Activated CD8-positive, alpha-beta memory T cell treated with anti-CD3 and anti-CD28 coated beads for 4 hours (primary cell): ENCODE measurements at places on chromosomes 2 and 18.
A peak's percentile ranks its signal among the peaks of the same experiment; 100 is the strongest.

DNA sequence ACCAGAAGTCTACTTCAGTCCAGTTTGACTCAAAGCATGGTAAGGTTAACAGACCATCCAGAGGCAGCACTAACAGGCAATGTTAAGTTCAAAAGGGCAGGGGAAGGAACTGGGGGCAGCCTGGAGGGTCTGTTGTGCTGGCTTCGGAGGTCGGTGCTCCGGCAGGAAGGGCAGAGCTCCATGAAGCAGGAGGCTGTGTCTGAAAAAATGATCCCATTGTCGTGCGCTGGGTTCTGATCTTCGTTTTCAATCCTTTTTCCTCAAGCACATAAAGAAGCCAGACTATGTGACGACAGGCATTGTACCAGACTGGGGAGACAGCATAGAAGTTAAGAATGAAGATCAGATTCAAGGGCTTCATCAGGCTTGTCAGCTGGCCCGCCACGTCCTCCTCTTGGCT lies 21.9 kb upstream of the DLX1 start:
- no peak for DNase-seq

- DNase-seq = no peak
Measured at GRCh38 chr2:148913492-148913891, 38.5 kb downstream of the KIF5C start.

- no peak for DNase-seq
Measured at GRCh38 chr2:14524041-14524802, 108.3 kb upstream of the LRATD1 start.

DNA sequence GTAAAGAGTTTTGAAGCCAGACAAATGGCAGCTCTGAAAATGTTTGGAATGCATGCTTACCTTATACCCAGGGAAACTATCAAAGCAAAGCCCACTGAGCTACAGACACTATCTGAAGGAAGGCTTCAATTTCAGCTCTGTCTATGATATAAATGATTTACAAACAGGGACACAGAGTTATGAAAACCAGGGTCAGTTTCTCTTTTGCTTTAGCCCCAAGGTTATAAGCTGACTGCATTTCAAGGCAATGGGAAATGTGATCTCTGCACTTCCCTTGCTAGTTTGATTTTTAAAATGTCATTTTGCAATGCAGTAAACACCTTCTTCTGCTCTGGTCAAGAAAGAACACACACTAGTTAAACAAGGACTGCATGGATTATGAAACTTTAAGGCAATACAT lies 65.2 kb upstream of the CCDC195 start:
- no peak for DNase-seq

DNA sequence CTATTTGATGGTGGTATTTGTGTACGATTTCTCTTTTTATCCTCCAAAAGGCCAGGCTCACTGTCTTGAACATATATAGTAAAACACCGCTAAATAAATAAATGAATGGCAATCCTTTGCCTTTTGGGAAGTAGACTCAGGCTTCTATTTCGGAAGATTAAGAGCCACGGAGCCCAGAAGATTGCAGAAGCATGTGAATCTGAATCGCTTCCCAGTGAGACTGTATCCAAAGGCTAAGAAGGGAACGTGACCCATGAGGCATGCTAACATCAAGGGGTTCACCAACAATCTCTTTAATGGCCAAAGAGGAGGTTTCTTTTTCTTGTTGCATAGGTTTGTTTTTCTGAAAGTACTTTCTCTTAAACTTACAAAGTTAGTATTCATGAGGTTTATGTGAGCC lies 70.0 kb upstream of the DNMT3A start:
- no peak for DNase-seq

DNA sequence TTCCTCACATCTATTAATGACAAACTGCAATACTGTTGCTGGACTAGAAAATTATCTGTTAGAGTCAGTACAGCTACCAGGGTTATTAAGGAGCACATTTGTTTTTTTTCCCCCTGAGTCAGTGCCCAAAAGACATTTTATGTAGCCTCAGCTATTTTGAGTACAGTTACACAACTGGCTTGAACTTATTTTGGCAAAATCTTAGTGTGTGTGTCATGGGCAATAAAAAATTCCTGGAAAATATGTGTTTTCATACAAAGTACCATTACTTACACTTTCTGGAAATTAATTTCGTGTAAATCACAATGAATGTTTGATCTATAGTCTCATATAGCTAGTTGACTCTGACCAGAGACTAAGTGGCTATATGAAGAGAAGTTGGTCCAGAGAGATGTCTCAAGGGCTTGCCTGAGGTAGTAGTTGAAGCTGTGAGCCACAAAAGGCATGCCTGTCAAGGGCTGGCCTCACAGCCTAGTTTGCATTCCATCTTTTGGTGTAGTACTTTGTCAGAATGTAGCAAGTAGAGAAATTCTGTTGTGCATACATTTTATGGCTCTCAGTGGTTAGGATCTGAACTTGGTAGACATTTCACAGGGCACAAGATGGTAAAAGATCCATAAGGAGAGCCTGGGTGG lies 283.4 kb downstream of the MTX2 start:
- DNase-seq = no peak

DNA sequence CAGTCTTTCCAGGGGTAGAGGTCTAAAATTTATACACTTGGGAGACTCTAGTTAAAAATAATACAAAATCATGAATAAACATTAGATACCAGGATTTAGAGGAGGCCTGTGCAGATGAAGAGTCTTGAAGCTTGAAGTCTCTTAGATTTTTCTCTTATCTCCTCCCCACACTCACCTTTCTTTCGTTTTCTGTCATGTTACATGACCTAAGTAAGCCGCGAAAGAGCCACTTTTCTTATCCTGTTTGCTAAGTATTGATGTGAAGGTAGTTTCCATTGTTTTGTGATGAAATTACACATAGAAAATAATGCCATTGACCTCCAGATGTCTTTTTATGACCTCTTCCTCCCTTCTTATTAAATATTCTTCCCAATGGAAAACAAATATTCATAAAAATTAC lies 367.8 kb downstream of the LRRTM1 start:
- DNase-seq = no peak

- DNase-seq = no peak
Measured at GRCh38 chr2:46258937-46259776, 38.0 kb upstream of the EPAS1 start.

DNA sequence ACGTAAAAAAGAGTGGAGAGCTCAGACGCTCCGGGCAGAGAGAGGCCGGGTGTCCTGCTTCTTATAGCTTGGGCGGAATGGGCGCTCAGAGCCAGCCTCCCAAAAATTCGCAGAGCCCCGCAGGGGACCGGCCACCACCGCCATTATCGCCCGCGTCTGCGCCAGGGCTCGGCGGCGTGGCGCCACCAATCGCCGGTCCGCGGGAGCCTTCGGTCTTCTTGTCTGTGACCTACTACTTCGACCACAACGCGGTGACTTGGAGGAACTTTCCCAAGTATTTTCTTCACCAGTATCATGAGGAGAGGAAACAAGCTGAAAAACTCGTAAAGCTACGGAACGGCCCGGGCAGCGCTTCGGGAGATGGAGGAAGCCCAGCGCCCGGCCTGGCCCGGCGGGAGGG lies 1138.1 kb upstream of the CHAC2 start:
- DNase-seq = no peak

DNA sequence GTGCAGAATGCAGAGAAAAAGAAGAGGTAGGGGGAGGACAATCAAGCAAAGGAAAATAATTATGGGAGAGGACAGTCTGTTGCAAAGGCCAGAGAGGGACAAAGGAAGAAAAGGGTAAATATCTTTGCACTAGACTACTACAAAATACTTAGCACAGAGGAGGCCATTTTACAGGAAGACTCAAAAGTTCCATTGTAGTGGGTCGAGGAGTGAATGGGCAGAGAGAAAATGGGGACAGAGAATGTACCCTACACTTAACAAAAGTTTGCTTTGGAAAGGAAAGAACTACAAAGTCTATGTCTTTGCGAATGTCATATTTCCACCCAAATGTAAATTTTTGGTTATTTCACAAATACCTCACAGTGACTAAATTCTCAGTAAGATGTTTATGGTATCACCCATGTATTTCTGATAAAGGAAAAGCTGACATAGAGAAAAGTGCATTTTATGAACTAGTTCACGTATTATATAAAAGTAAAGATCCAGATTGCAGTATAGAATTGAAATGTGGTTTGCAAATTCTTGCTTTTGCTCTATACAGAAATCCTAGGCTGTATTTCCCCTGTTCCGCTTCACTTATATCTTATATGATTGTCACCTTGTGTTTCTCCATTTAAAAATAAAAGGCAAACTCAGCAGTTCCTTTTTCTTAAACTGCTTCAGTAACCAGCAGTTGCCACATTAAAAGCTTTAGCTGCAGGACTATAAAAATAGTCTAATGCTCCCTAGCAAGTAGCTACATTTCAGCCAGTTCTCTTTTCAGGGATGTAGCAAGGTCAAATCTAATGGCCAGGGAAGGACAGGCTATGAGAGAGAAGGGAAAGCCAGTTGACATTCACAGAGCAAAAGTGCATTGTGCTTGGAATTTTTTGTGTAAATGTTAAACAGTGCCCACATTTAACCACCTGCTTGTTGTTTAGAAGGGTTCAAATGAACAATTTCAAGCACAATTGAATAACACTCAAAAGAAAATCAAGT lies 79.7 kb upstream of the CYTIP start:
- DNase-seq = no peak

DNA sequence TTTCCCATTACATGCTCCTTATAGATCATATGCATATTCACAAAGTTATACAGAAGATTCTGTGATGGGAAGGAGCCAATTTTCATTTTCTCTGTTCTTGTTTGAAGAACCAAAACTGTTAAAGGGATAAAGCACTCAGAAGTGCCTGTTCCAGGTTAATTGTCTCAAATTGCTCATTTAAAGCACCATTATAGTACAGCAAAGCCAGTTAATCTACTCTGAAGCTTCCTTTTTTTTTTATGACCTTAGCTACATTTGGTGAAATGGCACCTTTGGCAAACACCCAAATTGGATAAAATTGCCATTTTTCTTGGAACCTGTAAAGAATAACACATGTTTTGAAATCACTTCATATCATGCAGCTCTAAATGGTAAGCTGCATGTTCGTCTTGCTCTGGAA lies 1092.3 kb downstream of the BCL11A start:
- DNase-seq = no peak

- peak; percentile 67 for DNase-seq
Measured at GRCh38 chr2:74833418-74834233, at the start of gene HK2. Gene HK2 (plus strand): TSS chr2:74834127. CDS start chr2:74834581, 454 bp downstream.

GRCh38 chr18:21110713-21111345 lies 784 bp downstream of the ROCK1 start:
- DNase-seq = peak; percentile 30

GRCh38 chr18:50446629-50447028 lies 71.8 kb downstream of the SKA1 start:
- no peak for DNase-seq

- no peak for DNase-seq
Measured at GRCh38 chr2:106073678-106074406, 120.3 kb downstream of the UXS1 start.

GRCh38 chr2:20595439-20596192 lies 55.3 kb downstream of the HS1BP3 start:
- no peak for DNase-seq

DNA sequence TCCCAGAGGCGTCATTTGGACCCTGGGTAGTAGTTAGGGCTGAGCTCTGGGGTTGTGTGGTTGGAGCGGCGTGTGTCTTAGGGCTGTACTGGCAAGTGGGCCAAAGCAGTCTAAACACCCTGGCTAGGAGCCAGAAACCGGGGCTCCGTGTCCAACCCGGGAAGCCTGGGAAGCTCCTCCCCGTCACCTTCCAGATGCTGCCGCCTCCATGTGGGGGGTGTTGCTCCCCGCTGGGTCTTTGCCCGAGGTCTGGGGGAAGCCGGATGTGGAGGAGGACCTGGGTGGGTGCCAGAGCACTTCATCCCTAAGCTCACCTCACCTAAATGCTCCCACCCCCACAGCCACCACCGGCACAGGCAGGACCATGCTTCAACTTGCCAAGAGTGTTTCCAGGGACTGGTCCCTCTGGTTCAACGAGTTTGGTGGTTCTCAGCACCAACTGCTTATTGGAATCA lies 25.4 kb downstream of the TET3 start:
- DNase-seq = no peak

- DNase-seq = no peak
Measured at GRCh38 chr2:236136538-236136937, 31.6 kb downstream of the GBX2 start.

DNA sequence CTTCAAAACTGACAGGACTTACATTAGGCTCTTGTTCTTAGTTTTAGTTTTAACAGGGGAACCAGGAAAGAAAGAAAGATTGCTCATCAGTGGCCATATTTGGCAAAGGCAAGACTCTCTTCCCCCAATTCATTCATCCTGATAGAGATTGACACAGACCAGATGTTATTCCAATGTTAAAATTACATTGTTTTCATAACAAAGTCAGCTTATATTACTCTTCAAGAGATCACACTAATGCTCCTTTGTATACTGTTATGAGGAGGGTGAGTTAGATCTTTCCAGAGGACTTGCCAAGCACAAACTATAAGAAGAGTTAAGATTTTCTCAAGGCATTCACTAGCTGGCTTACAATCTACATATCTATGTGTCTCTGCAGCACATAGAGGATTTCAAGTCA lies 252.1 kb downstream of the SLC8A1 start:
- DNase-seq = no peak

- no peak for DNase-seq
Measured at GRCh38 chr2:61368687-61369665, 101.9 kb downstream of the USP34 start.

DNA sequence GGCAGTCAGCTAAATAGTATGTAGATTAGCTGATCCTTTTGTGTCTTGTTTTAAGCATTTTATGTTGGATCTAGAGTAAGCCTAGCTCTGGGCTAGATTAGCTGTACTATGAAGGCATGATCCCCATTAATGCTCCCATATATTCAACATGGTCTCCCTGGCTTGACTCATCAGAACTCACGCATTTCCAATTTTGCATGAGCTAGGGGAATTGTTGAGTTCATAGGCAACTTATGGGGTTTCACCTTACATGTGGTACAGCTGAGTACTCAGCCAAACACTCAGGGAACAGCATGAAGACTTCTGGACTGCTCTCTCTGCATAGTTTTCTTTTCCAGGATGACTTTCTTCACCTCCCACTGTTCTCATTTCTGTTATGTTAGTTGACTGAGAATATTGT lies 248.2 kb downstream of the TMX3 start:
- no peak for DNase-seq

- no peak for DNase-seq
Measured at GRCh38 chr2:28752631-28753376, 1.2 kb downstream of the PPP1CB start.

- no peak for DNase-seq
Measured at GRCh38 chr2:239582476-239582875, 181.7 kb upstream of the HDAC4 start.

DNA sequence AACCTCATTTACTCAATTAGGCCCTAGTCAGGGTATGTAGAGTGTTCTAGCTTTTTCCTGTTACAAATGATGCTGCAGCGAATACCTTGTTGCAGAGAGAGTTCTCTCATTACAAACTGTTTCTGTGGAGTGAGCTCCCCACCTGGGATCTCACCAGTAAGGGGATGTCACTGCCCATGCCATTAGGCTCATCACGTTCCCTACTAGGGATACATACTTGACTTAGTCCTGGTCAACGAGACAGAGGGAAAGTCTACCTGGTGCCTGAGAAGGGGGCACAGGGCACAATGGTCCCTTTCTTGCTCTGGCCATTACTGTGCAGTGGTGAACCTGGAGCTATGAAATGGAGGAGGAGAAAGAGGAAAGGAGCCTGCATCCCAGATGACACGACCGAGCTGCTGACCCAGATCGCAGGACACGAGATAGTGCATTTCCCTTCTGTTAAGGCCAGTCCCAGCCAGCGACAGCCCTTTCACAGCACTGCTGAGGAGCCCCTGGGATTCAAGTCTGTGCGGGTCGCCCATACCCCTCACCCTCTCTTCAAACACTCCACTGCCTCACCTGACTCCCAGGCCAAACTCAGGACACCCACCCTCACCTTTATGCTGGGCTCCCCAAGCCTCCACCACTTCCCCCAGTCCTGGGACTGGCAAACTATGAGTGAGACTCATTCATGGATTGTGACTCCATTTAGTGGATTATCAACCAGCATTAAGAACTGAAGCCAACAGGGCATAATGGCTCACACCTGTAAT lies 16.0 kb downstream of the MALL start:
- DNase-seq = no peak
